B cell (primary cell): ENCODE measurements at places on chromosomes 5 and 9. TPM values are rescaled to one million over a fixed set of nuclear protein-coding genes. Genes with fewer than 3 reads are reported as not detected.

PTTG1 gene
- 7.5 and 8.1 TPM in 2 replicates for total RNA-seq

BARHL1 gene
- total RNA-seq: not detected in 2 replicates

RASGRF2 gene
- total RNA-seq: 0.24 and 0.37 TPM in 2 replicates

RHOBTB3 gene
- total RNA-seq: 5.0 and 5.3 TPM in 2 replicates

PCDHGA7 gene
- 1.8 and 2.3 TPM in 2 replicates for total RNA-seq

GMCL2 gene
- not detected in 2 replicates for total RNA-seq

PCDHA10 gene
- total RNA-seq: not detected in 2 replicates

TTC39B gene
- total RNA-seq: 3.6 and 3.8 TPM in 2 replicates

DNA sequence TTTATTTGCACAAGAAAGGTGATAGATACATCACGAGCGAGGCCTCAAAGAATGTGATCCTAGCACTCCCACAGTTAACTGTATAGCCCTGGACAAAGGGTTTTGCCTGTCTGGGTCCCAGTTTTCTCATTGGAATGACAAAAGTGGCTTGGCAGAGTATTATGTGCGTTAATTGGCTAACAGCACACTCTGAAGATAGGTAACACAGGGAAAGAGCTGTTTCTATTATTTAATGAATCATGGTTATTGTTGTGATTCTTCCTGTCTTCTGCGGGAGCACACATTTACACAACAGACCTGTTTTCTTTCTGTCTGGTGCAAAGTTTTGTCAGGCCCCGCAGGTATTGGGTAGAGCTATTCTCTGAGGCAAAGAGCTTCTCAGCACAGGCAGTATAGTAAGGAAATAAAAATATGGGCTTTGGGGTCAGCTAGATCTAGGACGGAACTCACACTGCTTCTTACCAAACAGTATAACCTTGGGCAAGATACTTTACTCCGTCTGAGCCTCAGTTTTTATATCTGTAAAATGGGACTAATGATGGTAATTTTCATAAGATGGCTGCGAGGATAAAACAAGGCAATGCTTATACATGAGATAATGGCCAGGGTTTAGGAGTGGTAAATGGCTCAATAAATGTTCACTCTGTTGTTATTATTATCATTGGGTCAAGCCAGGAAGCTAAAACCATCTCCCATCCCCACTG is 78.9 kb downstream of the PLAC8L1 start:
- no peak for DNase-seq

- no peak for DNase-seq
Observed at GRCh38 chr5:1748845-1749244, 50.8 kb downstream of the MRPL36 start.

DNA sequence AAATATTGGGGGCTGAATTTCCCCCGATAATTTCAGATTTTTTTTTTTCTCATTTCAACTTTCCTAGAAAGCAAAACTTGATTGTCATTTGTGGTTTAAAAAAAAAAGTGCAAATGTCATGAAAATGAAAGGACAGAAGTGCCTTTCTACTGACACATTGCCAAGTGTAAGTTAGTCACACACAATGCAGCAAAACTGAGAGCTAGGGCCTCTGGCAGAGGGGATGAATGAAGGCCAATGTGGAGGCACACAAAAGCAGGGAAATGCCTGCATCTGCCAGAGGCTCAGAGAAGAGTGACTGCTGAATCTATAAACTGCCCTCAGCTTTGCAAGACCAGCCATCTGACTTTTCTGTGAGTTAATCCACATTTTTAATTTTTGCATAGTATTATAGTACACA is 6.8 kb upstream of the IFNA5 start:
- DNase-seq: no peak

DNA sequence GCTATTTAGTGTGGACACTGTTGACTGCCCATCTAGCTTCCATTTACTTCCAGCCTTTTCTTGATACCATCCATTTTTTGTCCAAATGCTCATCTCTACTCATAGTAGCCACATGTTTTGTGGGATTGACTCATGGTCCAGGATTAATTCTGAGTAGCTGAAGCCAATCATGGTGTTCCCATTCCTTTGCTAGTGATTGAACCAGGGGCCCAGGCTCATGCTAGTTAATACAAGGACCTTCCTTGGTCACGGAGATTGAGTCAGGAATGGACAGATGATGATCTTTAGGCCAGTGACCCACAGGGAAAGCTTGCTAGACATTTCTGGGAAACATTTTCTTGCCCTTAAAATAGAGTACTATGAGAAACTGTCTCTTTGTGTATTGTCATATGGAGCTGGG is 272.9 kb upstream of the RIOK2 start:
- DNase-seq: no peak

DNA sequence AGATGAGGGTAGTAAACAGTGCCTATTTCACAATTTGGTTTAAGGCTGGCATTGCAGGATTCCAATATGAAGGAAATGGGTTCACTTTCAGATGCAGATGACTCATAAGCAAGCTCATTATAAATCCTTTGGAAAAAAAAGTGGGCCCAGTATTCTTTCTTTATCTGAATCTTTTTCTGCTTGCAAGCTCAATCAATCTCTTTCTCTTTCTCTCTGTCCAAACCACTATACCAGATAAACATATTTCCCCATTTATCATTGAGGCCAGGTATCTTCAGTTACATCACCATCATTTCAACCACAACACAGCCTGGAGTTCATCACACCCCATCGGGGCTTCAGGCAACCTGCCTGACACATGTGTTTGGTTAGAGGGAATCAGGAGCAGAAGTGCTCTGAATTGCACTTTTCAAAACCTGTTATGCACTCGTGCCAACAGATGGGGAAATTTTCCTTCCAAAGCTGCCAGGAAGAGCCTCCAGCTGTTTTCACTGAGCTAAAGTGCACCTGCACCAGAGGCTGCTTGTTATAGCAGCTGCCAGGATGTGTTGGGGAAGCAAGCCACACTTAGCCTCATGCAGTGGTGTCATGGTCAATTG is 30.0 kb upstream of the MAMDC2 start:
- DNase-seq: no peak

DNA sequence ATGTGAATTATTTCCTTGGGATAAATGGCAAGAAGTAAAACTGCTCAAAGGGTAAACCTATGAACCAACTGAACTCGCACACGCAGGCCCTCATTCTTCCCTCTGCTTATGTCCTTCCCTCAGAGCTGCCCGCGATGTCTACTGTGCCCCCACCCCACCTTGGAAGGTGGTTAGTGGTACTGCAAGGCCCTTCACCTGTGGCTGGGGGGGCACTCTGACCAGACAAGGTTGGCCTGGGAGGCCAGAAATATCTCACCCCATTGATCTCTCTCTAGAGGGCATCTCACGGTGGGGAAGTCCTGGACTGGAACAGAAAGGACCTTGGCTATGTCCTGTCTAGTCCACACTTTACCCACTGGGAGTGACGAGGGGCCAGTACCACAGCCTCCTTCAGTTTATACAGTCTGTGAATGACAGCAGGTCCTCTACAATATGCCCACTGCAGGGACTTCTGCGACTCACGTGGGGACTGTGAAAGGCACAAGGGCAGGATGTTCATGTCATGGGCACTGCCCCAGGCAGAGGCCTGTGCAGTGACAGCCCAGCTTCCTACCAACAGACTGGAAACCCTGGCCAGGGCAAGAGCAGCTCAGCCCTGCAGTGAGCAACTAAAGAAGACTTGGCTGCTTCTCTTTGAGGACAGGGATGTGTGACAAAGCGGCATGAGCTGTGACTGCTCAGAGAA is 56.8 kb upstream of the SYNPO start:
- DNase-seq: no peak

GRCh38 chr5:89850513-89850865 is 559.1 kb downstream of the CETN3 start:
- DNase-seq: no peak

DNA sequence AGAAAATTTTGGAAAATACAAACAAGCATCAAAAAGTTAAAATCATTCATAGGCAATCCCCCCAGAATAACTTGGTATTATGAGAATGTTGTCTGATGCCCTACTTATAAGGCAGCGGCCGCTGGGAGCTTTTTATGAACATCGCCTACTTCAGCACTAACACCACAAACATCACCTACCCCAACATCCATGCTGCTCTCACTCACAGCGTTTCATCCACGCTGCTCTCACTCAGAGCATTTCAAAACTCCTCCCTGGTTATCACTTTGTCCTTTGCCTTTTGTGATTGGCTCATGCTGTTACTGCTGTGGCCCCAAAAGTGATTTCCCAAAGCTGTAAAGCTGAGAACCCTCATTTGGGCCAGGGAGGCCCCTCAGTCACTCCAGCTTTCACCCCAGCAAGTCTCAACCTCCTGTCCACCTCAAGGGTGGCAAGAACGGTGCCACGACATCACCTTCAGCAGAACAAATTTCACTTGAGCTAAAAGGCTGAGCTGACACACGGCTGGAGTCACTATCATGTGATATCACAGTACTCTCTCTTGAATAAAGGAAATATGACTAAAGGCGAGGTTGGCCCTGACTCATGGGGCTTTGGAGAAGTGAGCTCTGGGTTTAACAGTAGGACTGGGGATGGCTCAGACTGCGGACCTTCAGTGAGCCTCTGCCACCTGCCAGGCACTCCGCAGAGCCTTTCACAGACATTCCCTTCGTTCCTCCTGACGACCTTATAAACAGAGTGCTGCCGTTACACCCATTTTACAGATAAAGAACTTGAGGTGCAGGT is 25.2 kb downstream of the SHC3 start:
- no peak for DNase-seq

- DNase-seq: peak; percentile 34
Observed at GRCh38 chr5:56737002-56737621, 78.2 kb upstream of the MAP3K1 start.

DNA sequence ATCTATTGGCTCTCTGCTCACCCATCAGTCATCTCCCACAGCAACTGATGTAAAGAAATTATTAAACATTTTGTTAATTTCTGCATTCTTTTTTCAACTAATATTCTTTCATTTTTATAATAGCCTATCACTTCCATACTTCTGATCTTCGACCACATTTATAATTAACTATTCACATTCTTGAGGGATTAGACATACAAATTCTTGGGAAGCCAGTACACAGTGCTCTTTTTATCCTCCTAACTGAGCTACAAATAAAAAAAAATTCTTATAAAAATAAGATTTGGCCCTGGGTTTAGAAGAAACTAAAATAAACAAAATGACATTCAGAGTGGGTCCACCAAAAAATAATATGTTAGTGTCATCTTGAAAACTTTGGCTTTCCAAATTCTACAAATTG is 103.7 kb upstream of the ITGA1 start:
- DNase-seq: no peak

- no peak for DNase-seq
Observed at GRCh38 chr5:62268792-62269191, 37.2 kb upstream of the KIF2A start.

DNA sequence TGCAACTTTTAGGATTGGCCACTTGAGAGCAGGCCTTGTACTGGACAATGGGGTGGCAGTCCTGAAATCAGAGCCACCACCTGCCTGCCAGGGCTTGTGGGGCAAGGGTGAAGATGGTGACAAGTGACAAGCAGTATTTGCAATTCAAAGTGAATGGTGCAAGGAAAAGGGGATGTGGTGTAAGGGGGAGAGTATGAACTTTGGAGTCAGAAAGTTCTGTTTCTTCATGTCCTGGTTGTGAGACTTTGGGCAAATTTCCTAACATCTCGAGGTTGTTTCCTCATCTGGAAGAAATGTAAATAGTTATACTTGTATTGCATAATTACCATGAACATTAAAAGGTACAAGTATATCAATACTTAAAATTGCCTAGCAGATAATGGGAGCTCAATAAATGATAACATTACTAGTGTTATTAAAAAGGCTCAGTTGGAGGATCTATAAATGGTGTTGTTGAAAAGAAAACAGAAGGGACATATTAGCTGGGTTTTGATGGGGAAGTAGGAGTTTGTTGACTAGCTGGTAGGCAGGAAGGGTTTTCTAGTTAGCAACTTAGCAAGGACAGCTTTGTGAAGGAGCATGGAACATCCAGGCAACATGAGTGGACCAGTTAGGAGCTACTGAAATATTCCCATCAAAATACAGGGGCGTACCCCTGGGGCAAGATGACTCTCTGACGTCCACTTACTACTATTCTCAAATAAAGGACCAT is 21.3 kb upstream of the MEGF9 start:
- DNase-seq: peak; percentile 27

DNA sequence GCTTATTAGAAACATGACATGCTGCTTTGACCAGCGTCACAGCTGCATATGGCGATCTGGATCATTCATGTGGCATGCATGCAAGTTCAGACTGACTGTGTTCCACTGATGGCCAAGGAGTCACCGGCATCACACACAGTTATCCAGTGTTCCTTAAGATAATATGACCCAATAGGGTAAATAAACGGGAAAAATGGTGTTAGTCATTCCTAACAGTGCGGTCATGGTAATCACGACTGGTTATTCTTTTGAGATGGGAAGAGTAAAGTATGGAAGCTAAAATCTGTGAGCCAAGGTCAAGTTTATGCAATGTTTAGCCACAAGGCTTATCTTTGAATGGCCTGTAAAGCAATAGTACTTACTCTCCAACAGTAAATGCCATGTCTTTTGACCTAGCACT is 29.3 kb upstream of the LVRN start:
- no peak for DNase-seq

- no peak for DNase-seq
Observed at GRCh38 chr5:149802008-149802680, 72.0 kb downstream of the PPARGC1B start.

DNA sequence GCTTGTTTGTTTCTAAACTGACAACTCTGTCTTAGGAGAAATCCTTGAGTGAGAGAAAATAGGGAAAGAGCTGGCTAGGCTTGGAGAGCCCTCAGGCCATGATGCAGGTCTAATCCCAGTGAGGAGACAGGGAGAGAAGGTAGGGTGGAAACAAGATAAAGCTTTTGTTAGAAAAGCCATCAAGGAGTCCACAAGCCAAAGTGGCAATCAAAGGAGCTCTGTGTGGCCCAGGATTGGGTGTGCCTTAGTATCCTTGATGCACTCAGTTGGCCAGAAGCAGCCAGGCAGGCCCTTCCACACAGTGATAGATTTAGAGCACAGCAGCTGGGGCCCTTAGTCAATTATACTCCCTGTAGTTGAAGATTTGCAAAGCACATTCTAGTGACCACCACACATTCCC is 73.9 kb downstream of the ALDH7A1 start:
- DNase-seq: no peak

DNA sequence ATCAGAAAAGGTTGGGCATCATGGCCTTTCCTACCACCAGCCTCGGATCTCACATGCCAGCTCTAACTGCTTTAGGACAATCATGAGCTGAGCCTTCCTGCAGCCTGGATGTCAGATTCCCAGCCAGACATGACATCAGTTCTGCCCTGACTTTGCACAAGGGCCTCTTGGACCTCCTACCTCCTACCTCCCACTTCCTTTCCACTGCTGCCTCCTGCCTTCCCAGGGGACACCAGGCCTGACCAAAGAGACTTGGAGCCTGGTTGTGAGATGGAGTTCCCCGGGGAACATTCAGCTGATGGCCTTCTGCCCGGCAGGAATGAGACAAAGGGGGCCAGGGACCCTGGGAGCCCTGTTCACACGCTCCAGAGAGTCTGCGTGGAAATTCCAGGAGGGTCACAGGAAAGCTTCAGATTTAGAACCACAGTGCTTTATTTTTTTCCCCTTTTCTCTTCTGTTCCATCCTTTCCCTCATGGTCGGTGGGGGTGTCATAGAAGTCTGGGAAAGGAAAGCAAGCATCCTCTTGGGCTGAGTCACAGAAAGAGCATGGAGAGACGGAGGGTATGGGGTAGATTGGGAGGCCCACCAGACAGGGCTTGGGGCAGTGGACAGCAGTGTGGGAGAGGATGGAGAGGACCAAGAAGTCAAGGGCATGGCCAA is 35.4 kb upstream of the IL17B start:
- DNase-seq: no peak

GRCh38 chr9:88503081-88503844 is 31.7 kb upstream of the NXNL2 start:
- DNase-seq: no peak

GRCh38 chr9:121900163-121900562 is 192.9 kb downstream of the TTLL11 start:
- DNase-seq: no peak
